ENCODE measurements at places on chromosomes 5 and 9.

DNA sequence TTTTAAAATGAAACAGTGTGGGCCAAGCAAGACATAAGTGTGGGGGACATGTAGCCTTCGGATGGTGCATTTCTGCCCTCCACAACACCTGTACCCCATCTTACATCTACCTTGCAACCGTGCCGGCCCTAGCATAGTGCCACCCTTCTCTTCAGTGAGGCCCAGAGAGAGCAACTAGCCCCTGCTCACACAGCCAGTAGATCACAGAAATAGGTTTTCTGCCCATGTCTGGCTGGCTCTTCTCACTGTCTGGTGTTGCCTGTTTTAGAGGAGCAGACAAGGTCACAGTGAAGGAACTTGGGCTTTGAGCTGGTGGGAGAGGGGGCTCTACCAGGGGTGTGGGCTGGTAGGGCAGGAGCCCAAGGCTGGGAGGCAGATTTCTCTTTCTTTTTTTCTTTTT lies 11.1 kb downstream of the PDLIM7 start:
- H3K4me3 ChIP-seq: no peak overlapping the region
- no peaks in the 10 kb centered on the region for H3K4me1 ChIP-seq
- no peaks in the 10 kb centered on the region for H3K36me3 ChIP-seq
- no peak overlapping the region for H3K27ac ChIP-seq

DNA sequence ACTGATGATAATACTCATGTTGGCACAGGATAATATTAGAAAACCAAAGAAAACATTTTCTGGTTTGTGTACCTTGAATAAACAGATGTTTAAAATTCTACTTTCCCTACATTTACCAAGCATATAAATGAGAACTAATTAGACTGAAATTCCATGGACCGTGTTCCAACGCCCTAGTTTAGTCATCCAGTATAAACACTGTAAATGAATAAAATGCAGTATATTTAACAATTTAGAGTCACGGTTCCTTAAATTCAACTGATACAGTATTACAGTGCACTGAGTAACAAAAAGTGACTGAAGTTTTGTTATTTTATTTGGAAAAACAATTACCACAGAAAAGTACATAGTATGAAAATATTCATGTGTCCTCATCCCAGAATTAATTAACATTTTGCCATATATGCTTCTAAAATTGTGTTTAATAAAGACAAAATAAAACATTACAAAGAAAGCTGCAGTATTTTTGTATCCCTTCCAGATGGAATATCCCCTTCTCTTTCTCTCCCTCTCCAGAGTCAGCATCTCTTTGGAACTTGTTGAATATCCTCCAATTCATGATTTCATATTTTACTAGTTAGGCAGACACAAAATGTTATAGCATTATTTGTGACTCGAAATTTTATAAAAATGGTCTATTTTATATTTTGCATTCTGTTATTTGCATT lies 112.5 kb downstream of the HMHB1 start:
- no peak overlapping the region for H3K27ac ChIP-seq
- H3K36me3 ChIP-seq: no peaks in the 10 kb centered on the region
- H3K4me1 ChIP-seq: no peaks in the 10 kb centered on the region
- H3K27me3 ChIP-seq: peaks cover 17% of the 10 kb centered on the region
- no peak overlapping the region for H3K4me3 ChIP-seq

DNA sequence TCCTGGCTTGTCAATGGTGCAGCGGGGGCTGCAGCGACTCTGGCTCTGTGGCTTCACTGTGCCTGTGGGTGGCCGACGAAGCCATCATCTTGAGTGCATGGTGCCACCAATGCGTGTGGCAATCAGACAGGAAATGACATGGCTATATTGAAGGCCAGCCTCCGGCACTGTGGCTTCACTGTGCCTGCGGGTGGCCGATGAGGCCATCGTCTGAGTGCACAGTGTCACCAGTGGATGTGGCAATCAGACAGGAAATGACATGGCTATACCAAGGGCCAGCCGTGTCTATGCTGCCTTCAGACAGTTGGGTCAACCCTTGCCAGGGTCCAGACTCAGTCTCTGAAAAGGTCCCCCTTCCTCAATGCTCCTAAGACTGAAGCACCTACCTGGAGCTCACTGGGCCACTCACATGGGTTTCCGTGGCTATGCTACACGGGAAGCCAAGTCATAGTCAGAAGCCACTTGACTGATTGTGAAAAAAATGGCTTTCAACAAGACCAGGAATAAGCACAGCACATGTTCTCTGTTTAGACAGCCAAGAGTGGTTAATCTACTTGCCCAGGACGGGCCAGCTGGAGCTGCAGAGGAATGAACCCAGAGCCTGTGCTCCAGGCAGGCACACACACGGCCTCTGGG lies 67.5 kb upstream of the S1PR3 start:
- peaks cover 30% of the 10 kb centered on the region for H3K4me1 ChIP-seq
- H3K27me3 ChIP-seq: no peaks in the 10 kb centered on the region
- peak overlapping the region; percentile 30 for H3K27ac ChIP-seq
- peaks cover 8% of the 10 kb centered on the region for H3K36me3 ChIP-seq
- DNase-seq: peak; percentile 7

DNA sequence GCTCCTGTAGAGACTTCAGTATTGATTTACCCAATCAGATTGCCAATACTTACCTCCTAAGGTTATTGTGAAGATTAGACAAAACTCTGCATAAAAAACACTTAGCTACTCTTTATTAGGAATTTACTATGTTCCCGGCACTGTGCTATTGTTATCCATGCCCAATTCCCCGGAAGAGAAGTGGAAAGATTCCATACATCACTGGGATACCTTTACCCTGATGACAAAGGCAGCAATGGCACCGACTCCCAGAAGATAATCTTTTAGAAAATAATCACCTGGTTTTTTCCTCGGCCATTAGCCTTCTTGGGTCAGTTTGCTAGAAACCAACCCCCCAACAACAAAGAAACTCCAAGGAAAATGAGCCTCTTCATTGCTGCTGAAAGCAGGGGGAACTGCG lies 226.0 kb downstream of the SNX18 start:
- peak overlapping the region; percentile 68 for H3K4me3 ChIP-seq
- H3K27me3 ChIP-seq: no peaks in the 10 kb centered on the region
- no peak for DNase-seq
- H3K27ac ChIP-seq: peak overlapping the region; percentile 92

- H3K4me3 ChIP-seq: no peak overlapping the region
- peaks cover 87% of the 10 kb centered on the region for H3K4me1 ChIP-seq
- peaks cover 19% of the 10 kb centered on the region for H3K36me3 ChIP-seq
- DNase-seq: no peak
- peak overlapping the region; percentile 97 for H3K27ac ChIP-seq
These were observed 65.7 kb downstream of the IQGAP2 start for GRCh38 chr5:76468635-76469425.

DNA sequence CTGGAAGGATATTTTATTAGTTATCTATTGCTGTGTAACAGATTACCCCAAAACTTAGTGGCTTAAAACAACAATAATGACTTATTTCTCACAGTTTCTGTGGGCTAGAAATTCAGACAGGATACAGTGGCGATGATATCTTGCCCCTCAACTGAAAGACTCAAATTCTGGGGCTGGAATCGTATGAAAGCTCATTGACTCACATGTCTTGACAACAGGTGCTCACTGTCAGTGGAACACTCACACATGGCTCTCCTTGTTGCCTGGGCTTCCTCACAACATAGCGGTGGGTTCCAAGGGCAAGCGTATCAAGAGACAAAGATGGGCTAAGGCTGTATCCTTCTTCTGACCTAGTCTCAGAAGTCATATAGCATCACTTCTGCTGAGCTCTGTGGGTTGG lies 3.7 kb upstream of the GNPDA1 start:
- peak overlapping the region; percentile 80 for H3K27ac ChIP-seq
- H3K4me1 ChIP-seq: peaks cover 61% of the 10 kb centered on the region
- H3K36me3 ChIP-seq: peaks cover 7% of the 10 kb centered on the region
- H3K4me3 ChIP-seq: peak overlapping the region; percentile 61
- H3K27me3 ChIP-seq: no peaks in the 10 kb centered on the region
- no peak for DNase-seq

GRCh38 chr5:107269678-107270077 lies 401.1 kb downstream of the EFNA5 start:
- no peak overlapping the region for H3K27ac ChIP-seq
- no peaks in the 10 kb centered on the region for H3K27me3 ChIP-seq
- DNase-seq: no peak
- H3K36me3 ChIP-seq: no peaks in the 10 kb centered on the region

GRCh38 chr5:38291355-38291754 lies 33.0 kb downstream of the EGFLAM start:
- no peak for DNase-seq
- no peak overlapping the region for H3K27ac ChIP-seq
- no peaks in the 10 kb centered on the region for H3K36me3 ChIP-seq
- no peak overlapping the region for H3K4me3 ChIP-seq

GRCh38 chr5:177595026-177595585 lies 3.1 kb downstream of the TMED9 start:
- peaks cover 6% of the 10 kb centered on the region for H3K27me3 ChIP-seq
- no peak overlapping the region for H3K27ac ChIP-seq
- no peak overlapping the region for H3K4me3 ChIP-seq
- DNase-seq: no peak
- peaks cover 39% of the 10 kb centered on the region for H3K36me3 ChIP-seq

DNA sequence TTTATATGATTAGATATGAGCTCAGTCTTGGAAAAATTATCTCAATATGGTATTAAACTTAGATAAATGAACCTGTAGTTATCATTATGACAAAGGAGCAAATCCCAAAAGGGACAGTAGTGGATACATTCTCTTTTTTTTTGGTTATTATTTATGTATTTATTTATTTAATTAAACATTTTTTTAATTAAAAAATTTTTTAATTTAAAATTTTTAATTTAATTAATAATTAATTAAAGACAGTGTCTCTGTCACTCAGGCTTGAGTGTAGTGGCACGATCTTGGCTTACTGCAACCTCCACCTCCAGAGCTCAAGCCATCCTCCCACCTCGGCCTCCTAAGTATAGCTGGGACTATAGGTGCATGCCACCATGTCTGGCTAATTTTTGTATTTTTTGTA lies 15.6 kb downstream of the ANKHD1 start:
- no peaks in the 10 kb centered on the region for H3K27me3 ChIP-seq
- H3K27ac ChIP-seq: no peak overlapping the region
- no peak for DNase-seq
- peak overlapping the region; percentile 23 for H3K4me3 ChIP-seq
- peaks cover 44% of the 10 kb centered on the region for H3K36me3 ChIP-seq

DNA sequence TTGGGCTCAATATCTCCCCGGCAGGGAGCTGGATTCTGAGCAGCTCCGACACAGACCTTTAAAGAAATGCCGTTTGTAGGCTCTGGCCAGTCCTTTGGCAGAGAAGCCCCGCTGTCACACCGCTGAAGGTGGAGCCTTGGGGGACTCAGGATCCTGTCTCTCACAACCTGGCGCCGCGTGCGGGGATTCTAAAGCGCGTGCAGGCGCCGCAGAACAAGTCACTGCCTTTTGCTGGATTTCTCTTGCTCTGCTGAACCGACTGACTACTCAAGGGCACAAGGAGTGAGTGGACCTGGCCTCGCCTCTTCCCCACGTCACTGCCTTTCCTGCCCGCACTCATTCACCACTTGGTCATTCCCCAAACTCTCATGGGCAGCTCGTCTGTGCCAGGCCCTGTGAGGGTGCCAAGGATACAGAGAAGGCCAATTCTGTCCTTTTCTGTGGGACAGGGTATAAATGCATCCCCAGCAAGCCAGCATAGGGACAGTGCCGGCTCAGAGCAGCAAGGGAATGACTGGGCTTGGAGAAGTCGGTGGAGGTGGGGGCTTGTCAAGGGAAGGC lies 69.3 kb downstream of the CRB2 start:
- no peaks in the 10 kb centered on the region for H3K27me3 ChIP-seq
- H3K4me1 ChIP-seq: no peaks in the 10 kb centered on the region
- no peak overlapping the region for H3K27ac ChIP-seq
- H3K36me3 ChIP-seq: peaks cover 5% of the 10 kb centered on the region
- DNase-seq: no peak

- H3K4me3 ChIP-seq: no peak overlapping the region
- DNase-seq: no peak
- no peak overlapping the region for H3K27ac ChIP-seq
- H3K27me3 ChIP-seq: peaks cover 8% of the 10 kb centered on the region
- no peaks in the 10 kb centered on the region for H3K4me1 ChIP-seq
- no peaks in the 10 kb centered on the region for H3K36me3 ChIP-seq
These were observed 60.5 kb upstream of the ITGA2 start for GRCh38 chr5:52928689-52929088.

GRCh38 chr9:136225366-136225747 lies 20.3 kb downstream of the QSOX2 start:
- no peak overlapping the region for H3K27ac ChIP-seq
- peaks cover 9% of the 10 kb centered on the region for H3K36me3 ChIP-seq
- H3K4me3 ChIP-seq: peak overlapping the region; percentile 11

- peaks cover 38% of the 10 kb centered on the region for H3K27me3 ChIP-seq
- H3K4me3 ChIP-seq: no peak overlapping the region
- DNase-seq: no peak
- no peaks in the 10 kb centered on the region for H3K36me3 ChIP-seq
These were observed 43.8 kb upstream of the SPTLC1 start for GRCh38 chr9:92159058-92159457.
